ENCODE measurements at places on chromosomes 6 and 20. TPM values are rescaled to one million over a fixed set of nuclear protein-coding genes. Genes with fewer than 3 reads are reported as not detected.

Gene MAFB
- total RNA-seq = 0.33 TPM

Gene CEP85L
- total RNA-seq = 20.4 TPM

Gene FAM209B
- not detected for total RNA-seq

Gene HMGCLL1
- not detected for total RNA-seq
